ENCODE measurements at places on chromosomes 5 and 9.

DNA sequence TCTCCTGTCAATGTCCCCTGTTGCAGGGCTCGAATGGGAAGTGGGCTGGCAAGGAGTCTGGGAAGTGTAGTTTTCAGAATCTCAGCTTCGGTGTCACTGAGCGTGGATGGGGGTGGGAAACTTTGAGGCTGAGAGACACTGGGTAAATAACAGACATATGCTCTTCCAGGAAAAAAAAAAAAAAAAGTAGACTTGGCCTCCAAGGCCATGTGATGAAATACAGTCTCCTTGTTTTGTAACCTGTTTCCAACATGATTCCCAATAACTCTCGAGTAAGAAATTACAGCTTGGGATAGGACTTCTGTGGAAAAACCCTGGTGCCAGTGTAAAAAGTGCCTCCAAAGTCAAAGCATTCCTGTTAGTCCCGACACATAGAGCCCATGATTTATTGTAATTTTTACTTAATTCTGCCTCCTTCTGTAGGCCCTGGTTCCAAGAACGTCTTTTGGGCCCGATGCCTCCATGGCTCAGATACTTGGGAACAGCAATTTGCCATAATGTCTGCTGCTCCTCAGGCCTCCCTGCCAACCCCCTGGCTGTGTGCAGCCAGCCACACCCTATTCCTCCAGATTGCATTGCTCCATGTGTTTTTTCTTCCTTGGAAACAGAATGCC lies 119.5 kb upstream of the TNC start:
- peak; percentile 78 for DNase-seq

- no peak for DNase-seq
Measured at GRCh38 chr5:108149369-108149768, 232.5 kb downstream of the FBXL17 start.

- no peak for DNase-seq
Measured at GRCh38 chr5:124648902-124649467, 97.5 kb downstream of the ZNF608 start.

GRCh38 chr9:137438591-137439157 lies 2.5 kb downstream of the ENTPD8 start:
- no peak for DNase-seq

- DNase-seq: no peak
Measured at GRCh38 chr9:137031904-137032640, at the start of gene FUT7. Gene FUT7, minus strand, starts transcription at chr9:137032088. Its CDS starts 97 bp downstream, at chr9:137031991.

GRCh38 chr5:134127376-134127861 lies 12.9 kb downstream of the TCF7 start:
- DNase-seq: no peak

DNA sequence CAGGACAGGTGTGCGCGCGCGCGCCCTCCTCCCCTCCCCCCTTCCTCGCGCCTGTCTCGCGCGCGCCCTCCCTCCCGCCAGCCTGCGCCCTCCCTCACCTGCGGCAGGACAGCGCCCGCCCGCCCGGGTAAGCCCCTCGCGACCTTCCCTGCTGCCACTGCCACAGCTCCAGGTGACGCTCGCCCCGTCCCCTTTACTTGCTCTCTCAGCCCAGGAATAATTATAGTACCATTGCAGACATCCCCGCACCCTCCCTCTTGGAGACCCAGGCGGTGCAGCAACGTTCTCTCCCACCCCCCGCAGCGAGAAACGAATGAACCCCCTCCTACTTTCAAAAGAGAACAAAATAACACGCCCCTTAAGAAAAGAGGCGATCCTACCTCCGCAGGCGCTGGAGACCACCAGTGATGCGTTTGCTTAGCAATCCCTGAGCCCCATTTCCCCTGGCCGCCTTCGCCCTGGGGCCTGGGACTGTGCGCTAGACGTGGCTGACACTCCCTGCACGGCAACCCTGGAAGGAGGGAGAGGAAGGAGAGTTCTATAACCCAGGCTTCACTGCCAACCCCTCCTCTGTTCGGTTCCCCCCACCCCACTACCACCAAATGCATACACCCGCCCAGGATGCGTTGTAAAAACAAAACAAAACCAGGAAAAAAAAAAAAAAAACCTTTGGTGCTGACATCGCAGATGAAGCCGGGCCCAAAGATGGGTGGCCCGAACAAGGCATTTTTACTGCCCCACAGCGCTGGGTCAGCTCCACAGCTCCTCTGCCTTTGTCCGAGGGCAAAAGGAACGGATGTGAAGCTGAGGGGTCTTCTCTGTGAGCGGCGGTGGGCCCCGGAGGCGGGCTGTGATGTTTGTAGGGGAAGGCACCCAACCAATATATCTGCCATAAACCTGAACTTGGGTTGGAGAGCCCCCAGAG lies 5.6 kb upstream of the PURA start:
- peak; percentile 69 for DNase-seq

DNA sequence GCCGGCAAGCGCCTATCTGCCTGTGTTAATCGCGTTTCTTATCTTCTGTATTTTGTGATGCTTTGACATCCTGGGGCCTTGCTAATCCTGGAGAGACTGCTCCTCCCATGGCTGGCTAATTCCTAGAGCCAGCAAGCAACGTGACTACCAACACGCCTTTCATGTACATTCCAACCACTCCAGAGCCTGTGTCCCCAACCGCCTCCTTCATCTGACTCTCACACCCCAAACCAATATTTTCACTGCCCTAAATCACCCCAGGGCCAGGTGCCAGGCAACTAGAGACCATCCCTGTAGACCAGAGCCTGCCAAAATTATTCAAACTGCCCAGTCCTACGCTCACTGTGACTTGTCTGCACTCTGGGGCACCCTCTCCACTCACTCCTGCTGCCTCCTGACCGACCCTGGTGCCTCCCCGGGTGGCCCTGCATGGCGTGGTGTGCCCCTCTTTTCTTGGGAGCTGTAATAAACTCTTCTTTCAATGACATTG lies 50.5 kb upstream of the COL5A1 start:
- DNase-seq: peak; percentile 72

DNA sequence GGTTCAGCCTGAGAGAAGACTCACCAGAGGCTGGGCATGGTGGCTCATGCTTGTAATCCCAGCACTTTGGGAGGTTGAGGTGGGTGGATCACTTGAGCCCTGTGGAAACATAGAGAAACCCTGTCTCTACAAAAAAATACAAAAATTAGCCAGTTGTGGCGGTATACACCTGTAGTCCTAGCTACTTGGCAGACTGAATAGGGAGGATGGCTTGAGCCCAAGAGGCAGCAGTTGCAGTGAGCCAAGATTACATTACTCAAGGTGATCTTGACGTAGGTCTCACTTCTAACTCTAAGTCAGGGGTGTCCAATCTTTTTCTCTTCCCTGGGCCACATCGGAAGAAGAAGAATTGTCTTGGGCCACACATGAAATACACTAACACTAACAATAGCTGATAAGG lies 16.2 kb upstream of the ATP6V1G1 start:
- no peak for DNase-seq

- DNase-seq: no peak
Measured at GRCh38 chr5:94815313-94816039, 197.0 kb downstream of the SLF1 start.
